ENCODE measurements at places on chromosomes 1 and 21. TPM values are rescaled to one million over a fixed set of nuclear protein-coding genes. Genes with fewer than 3 reads are reported as not detected.

NUP133 gene
- total RNA-seq, result 26.6 TPM

POMGNT1 gene
- total RNA-seq, result 98.6 TPM

OR2T2 gene
- not detected for total RNA-seq

FAM151A gene
- total RNA-seq, result not detected

DYNLT5 gene
- total RNA-seq, result 2.3 TPM

EFNA3 gene
- 1.4 TPM for total RNA-seq

VHLL gene
- total RNA-seq, result not detected

Measured in GM23248 (cell line).